NCI-H1417 (cell line): ENCODE measurements at places on chromosomes 12 and 14.

GRCh38 chr12:63849106-63849620 lies 4.7 kb downstream of the SRGAP1 start:
- DNase-seq = no peak

GRCh38 chr12:98182821-98183220 lies 332.6 kb upstream of the TMPO start:
- peak; percentile 46 for DNase-seq

- DNase-seq = no peak
These were observed 886.7 kb downstream of the NRXN3 start for GRCh38 chr14:79056879-79057278.

DNA sequence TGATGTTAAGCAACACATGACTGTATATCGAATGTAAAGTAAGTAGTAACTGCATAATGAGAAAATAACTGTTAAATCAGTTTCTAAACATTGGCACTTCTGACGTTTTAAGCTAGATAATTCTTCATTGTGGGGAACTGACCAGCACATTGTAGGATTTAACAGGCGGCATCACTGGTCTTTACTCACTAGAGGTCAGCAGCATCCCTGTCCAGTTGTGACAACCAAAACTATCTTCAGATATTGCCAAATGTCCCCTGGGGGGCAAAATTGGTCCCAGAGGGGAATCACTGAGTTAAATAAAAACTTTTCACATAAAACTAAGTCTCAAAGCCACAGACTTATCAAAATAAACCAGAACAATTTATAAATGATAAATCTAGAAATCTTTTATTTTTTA lies 65.3 kb downstream of the BLTP3B start:
- DNase-seq = no peak

DNA sequence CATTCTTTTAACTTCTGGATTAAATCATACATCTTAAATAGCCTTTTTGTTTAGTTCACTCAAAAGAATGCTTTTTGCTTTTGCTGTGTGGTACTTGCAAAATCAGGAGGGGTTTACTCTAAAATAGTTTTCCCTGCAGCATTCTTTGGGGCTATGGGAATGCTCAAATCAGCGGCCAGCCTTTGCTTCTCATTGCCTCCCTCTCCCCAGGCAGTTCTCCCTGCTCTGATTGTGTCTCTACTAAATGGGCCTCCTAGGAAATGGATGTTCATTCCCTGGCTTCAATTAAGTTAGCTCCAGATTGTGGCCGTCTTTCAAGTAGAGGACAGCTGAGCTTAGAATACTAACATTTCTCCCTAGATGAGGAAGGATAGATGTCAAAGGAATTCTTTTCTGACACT lies 4.4 kb downstream of the TULP3 start:
- no peak for DNase-seq

DNA sequence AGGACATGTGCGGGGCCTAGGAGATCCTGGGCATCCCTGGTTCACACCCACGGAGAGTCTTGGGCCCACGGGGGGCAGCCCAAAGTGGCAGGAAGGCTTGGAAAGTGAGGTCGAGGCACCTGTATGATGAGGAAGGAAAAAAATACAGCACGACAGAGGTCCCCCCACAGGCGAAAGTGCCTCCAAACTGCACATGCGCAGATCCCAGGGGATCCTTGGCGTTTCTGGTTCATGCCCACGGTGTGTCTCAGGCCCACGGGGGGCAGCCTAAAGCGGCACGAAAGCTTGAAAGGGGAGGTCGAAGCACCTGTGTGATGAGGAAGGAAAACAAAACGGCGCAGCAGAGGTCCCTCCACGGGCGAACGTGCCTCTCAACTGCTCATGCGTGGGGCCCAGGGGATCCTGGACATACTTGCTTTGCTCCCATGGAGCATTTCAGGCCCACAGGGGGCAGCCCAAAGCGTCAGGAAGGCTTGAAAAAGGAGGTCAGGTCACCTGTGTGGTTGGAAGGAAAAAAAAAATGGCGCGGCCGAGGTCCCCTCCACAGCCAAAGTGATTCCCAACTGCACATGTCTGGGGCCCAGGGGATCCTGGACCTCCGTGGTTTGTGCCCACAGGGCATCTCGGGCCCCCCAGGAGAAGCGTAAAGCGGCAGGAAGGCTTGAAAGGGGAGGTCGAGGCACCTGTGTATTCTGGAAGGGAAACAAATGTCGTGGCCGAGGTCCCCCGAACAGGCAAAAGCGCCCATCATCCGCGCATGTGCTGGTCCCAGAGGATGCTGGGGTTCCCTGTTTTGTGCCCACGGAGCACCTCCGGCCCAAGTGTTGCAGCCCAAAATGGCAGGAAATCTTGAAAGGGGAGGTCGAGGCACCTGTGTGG lies 582.6 kb downstream of the ALG10 start:
- no peak for DNase-seq

DNA sequence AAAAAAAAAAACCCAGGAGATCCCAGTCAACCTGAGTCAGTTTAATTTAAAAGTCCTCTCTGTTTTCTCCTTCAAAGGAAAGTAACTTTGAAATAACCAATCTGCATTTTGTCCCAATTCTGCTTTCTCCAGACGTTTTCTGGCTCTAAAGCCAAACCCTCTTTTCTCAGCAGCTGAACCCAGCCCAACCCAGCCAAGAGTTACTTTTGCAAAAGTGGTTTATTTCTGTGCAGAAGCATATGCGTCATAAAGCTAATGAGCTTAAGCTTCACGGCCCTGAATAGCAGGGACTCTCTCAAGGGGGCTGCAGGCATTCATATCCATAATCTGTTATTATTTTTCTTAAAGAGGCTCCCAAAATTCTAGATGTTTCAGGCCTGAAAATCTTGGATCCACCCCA lies 176.6 kb downstream of the GALC start:
- no peak for DNase-seq

DNA sequence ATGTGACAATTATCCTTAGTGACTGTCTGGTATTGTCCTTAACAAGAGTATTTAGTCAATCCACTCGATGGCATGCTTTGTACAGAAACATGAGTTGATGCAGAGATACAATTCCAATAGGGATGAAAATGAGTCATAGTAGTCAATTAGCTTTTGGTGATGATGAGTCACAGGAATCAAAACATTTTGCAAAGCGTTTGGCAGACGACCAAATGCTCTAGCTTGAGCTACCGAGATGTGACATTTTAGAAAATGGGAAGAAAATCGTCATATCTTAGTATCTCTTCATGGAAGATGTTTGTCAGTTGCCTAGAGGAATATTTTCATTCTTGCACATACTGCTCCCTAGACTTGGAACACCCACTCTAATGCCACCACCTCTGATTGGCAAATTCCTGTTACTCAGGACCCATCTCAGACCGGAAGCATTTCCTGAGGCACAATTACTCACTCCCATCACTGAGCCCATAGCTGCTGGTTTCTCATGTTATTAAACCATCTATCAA lies 95.0 kb downstream of the LMNTD1 start:
- DNase-seq = peak; percentile 73

DNA sequence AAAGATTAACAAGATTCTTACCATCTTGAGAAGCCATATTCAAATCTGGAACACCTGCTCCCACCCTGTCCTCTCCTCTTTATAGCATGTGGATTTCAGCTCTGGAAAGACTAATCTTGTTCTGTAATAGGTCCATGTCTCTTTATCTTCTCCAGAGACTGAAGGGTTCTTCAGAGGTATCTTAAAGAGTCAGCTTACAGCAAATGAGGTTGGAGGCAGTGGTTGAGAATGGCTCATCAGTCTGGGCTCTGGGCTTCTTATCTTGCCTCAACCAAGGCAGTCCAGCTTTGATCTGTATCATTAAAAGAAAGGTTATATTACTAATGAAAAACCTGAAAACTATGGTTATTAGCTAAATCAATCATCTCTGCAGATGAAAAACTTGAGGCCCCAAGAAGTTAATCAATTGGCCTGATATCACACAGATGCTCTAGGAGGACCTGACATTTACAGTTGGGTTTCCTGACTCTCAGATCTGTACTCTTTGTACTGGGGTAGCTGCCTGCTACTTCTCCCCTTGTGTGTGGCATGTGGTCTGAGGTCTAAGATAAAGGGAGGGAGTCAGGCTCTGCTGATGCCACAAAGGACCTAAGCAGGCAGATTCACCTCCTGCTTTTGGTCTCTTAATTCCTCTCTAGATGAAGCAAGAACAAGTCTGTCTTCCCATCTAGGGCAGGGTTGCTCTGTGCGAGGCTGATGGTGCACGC lies 1.7 kb upstream of the AKAP6 start:
- no peak for DNase-seq

GRCh38 chr12:93609281-93610192 lies 37.1 kb downstream of the SOCS2 start:
- peak; percentile 22 for DNase-seq

DNA sequence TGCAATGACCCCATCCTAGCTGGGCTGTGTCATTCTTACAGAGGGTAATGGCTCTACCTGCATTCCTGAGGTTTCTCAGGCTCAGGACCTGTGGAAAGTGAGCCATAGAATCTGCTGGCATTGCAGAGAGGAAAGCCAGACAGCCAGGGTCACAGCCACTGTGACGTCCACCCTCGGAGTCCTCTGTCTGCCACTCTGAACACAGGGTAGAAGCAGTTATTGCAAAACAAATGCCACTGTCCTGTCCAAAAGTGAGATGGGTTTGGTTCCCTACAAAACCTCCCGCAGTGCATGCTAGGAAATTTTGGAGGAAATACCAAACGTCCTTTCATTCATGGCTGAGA lies 37.8 kb downstream of the TNFAIP2 start:
- no peak for DNase-seq

- peak; percentile 13 for DNase-seq
These were observed 99.6 kb downstream of the RIN3 start for GRCh38 chr14:92613008-92613658.

- DNase-seq = no peak
These were observed 381.0 kb upstream of the USP15 start for GRCh38 chr12:61879229-61879628.

DNA sequence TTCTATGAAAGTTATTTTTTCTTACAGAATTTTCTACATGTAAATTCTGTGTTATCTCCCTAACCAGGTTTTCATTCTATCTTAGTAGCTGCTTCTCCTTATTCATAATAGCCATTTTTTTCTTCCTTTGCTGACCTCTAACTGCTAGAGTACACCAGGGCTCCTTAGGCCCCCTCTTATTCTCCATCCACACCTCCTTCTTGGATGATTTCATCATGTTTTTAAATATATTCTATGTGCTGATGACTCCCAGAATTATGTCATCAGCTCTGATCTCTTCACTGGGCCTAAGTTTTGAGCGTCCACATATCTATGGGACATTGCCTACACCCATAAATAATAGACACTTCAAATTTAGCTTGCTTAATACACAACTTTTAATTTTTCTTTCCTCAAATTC lies 721.5 kb downstream of the SLC16A7 start:
- no peak for DNase-seq

DNA sequence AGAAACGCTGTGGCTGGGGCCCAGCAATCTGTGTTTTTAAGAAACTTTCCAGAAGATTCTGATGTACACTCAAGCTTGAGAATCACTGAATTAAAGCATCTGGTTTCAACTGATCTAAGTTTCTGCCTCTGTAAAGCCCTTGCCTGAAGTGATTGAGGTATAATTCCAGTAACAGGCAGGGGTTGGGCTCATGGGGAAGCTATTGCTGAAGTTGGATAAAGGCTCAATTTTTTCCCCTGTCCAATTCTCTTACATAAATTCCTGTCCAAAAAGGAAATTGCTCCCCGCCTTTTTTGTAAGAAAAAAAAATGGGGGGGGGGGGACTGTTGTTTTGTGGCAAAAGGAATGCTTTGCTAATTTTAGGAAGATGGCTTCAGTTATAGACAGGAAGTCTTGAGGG lies 337.4 kb downstream of the NUAK1 start:
- DNase-seq = no peak

GRCh38 chr12:31325524-31325875 lies 450 bp downstream of the SINHCAF start:
- peak; percentile 84 for DNase-seq

GRCh38 chr12:29730481-29730880 lies 53.3 kb downstream of the TMTC1 start:
- no peak for DNase-seq

DNA sequence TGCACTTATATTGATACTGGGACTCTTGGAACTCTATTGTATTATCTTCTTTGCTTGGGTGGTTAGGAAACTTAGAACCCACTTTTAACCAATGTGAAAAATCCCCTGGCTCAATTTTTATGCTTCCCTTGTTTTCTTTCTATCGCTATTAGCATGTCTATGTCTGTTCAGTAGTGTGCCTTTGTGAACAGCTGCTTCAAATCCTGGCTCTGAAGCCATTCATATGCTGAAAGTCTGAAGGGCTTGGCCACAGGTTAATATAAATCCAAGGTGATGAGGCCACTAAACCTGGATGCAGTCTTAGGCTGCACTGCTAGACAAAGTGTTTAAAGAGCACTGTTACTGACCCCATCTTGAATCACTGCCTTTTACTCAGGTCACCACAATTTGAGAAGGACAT lies 94.9 kb upstream of the RIC8B start:
- DNase-seq = no peak

DNA sequence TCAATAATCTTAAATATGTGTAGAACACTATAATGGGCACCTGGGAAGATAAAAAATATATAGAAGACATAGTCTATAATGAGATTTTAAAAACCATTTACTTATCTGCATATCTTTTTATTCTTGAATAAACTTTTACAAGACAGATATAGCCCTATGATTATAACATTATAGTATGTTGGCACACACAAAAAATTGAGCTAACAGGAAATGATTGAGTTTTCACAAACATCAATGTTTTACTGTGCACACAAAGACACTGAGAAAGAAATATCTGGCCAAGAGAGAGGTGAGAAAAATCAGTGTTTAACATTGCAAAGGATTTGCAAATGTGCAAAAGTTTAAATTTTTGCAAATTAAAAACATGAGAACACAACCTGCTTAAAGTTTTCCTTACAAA lies 124.3 kb downstream of the BBS10 start:
- no peak for DNase-seq

GRCh38 chr14:61031026-61031425 lies 50.0 kb downstream of the SLC38A6 start:
- no peak for DNase-seq
